Activated naive CD8-positive, alpha-beta T cell treated with anti-CD3 and anti-CD28 coated beads, Interleukin-2, amount 50 U/mL, for 16 hours (primary cell): ENCODE measurements at places on chromosomes 5 and 9.

- no peak for DNase-seq
Measured at GRCh38 chr5:10036136-10036815, 213.4 kb downstream of the ATPSCKMT start.

DNA sequence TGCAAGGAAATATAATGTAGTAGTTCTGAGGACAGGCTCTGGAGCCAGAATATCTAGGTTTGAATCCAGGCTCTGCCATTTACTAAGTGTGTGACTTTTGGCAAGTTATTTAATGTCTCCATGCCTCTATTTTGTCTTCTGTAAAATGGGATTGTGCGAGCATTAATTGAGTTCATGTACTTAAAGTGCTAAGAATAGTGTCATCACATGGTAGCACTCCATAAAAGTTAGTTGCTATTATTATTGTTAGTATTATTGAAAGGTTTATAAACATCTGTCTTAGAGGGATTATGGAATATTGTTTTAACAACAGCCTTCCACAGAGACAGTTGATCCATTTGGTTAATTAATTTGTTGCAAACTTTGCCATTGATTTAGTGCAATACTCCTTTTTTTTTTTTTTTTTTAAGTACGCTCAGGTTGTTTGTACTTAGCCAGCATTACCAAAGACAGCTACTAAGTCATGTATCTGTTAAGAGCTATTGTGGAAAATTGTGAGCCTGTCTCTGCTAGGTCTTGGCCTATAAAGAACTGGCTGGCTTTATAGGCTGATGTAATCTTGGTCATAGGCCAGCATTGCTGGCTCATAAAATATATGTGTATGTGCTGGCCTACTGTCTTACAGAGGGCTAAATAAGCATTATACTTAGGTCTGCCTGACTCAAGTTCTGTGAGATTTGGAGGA lies 174.7 kb downstream of the WDR70 start:
- no peak for DNase-seq

DNA sequence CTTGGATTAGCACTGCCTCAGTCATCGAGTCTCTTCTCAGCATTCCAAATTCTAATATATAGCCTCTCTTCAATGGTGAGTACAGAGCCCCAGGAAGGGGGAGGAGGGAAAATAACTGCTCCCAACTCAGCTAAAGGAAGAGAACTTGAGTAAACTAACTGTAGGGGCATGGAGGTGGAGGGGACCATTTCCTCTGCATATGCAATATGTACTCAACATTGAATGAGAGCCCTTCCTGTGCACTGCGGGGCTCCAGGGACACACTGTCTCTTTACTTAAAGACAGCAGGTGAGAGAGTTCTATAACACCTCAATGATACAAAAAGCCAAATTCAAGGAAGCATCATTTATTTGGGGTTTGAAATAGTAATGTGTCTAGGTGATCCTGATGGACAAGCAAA lies 75.1 kb downstream of the GNAQ start:
- DNase-seq: no peak

DNA sequence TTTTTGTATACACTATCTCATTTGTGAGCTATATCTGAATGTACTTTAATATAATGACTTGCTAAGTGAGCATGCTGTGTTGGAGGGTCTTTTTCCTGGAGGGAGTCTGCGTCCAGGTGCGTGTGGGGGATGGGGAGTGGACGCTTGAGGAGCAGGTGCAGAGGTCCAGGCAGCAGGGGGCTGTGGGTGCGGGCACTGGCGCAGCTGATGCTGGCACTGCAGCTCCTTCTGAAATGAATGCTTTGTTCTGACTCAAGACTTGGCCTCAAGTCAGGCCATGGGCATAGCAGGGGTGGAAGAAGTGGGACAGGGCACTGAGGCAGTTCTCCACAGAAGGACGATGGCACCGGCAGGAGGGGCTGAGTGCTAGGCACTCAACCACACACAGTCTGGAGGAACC lies 165.7 kb upstream of the IRX1 start:
- DNase-seq: no peak

DNA sequence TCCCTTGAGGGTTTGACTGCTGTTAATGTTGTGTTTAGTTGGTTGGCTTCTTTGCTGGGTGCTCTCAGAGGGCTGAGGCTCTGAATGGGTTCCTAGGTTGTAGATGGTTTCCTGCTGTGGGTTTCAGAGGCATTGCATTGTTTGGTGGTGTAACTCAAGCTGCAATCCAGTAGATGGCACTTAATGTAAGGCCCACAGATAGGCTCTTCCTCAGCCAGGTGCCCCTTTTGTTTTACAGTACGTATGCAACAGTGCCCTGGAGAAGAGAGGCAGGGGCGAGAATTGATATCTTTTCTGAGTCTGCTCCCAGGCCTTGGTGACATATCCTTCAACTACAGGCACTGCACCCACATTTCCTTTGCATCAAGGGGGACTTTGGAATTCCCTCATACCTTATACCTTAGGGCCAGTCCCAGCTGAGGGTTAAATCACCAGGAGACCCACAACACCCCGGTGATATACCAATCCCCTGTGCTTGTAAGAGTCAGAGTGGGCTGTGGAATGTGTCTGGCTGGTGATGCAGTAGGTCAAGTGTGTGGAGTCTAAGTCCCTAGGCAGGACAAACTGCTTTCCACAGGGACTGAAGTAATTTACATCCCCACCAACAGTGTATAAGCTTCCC lies 7.0 kb upstream of the UGT3A2 start:
- no peak for DNase-seq

DNA sequence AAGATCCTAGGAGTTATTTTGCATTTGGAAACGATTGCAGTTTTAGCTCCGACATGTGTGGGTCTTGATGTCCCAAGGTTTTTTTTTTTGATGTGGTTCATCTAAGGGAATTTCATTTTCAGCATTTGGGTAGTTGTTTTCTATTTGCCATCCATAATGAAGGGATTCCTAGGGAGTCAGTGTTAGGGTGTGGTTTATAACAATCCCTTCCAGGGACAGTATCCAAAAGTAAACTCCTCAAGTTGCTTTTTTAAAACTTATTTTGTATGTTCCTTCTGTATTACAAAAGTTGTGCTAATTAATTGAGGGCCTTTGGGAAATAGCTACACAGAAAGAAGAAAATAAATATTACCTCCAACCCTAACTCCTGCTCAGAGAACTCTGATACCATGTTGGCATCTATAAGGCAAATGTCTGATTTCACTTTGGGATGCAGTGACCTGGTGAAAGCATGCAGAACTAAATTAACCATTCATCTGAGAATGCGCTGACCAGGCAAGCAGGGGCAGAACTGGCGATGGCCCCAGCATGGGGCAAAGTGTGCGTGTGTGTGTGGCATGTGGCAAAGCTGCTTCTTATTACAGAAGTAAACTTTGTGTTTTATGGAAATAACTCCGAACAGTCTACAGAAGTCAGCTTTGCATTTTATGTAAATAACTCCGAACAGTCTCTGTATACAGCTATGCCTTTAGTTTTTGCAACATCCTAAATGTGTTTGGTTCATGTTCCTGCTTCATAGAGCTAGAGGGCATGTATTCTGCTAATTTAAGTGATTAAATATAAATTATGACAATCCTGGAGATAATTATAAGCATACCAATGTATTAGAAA lies 237.2 kb downstream of the TRPM3 start:
- DNase-seq: no peak

GRCh38 chr5:178630475-178630930 lies 3.7 kb upstream of the CLK4 start:
- no peak for DNase-seq

DNA sequence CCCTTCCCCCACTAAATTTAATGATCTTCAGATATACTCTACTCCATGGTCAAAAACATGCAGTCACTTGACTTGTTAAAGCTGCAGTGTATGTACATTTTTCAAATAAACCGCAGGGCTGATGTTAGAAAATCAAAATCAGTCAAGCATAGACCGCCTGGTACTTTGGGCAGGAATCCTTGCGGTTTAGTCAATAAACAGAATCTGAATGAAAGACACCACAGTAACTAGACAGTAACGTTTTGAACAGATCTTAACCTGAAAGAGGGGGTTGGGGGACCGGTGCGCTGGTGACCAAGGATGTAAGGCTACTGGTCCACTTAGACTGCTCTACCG lies 188.8 kb downstream of the BNC2 start:
- DNase-seq: no peak

- DNase-seq: no peak
Measured at GRCh38 chr5:125006011-125006685, 259.7 kb upstream of the ZNF608 start.

DNA sequence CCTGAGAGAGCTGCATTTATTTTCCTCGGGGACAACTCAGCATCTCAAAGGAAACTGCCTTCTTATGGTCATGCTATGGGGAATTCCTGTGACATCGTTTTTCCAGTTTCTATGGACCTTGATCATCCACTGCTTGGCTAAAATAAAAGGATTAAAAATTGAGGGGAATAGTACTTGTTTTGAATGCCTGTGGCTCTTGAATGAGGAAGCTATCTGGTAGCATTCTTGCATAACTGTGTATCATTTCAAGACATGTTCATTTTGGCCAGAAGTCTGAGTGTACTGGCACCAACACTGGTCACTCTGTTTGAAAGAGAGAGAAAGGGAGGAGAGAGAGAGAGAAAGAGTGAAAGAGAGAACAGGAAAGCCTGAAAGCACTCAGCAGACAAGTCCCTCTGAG lies 116.7 kb downstream of the DOCK2 start:
- no peak for DNase-seq

- DNase-seq: no peak
Measured at GRCh38 chr5:1484730-1485578, 38.8 kb downstream of the LPCAT1 start.

DNA sequence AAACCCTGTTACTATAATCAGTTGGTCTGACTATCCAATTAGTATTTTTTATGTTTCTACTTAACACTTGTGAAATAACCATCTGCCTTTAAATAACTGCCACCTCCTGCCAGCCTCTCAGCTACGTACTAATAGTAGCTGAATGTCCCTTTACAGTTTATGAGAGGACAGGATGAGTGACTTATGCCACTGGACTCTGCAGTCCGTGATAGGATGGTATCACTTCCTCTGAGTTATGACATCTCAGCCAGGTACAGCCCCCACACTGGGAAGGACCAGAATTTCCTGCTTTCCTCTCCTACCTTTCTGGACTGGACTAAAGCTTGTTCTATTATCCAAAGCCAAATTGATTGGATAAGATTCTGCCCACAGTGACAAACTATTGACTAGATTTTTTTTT lies 102.9 kb downstream of the ZFAND5 start:
- DNase-seq: no peak

- no peak for DNase-seq
Measured at GRCh38 chr5:168590666-168591065, 11.5 kb upstream of the PANK3 start.

DNA sequence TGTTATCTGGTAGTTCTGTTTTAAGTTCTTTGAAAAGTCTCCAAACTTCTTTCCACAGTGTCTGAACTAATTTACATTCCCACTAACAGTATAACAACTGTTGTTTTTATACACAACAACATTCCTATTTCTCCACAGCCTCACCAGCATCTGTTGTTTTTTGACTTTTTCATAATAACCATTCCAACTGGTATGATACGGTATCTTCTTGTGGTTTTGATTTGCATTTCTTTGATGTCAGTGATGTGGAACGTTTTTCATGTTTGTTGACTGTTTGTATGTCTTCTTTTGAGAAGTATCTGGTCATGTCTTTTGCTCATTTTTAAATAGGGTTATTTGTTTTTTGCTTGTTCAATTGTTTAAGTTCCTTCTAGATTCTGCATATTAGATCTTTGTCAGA lies 12.6 kb upstream of the GRAMD2B start:
- no peak for DNase-seq

DNA sequence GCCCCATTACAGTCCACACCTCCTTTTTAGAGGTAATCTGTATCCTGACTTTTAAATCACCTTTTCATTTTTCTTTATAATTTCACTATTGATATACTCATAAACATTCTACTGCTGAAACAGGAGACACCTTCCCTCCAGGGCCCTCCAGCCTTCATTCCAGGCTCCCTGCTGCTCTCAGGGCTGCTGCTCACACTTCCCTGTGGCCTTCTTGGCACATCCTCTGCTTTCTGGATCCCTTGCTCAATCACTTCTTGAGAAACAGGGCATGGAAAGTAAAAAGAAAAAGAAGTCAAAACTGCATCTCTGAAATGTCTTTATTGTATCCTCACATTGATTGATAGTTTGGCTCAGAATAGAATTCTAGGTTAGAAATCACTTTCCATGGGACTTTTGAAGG lies 19.3 kb upstream of the WNT8A start:
- no peak for DNase-seq

GRCh38 chr5:149062371-149063016 lies 368 bp downstream of the SH3TC2 start:
- no peak for DNase-seq

DNA sequence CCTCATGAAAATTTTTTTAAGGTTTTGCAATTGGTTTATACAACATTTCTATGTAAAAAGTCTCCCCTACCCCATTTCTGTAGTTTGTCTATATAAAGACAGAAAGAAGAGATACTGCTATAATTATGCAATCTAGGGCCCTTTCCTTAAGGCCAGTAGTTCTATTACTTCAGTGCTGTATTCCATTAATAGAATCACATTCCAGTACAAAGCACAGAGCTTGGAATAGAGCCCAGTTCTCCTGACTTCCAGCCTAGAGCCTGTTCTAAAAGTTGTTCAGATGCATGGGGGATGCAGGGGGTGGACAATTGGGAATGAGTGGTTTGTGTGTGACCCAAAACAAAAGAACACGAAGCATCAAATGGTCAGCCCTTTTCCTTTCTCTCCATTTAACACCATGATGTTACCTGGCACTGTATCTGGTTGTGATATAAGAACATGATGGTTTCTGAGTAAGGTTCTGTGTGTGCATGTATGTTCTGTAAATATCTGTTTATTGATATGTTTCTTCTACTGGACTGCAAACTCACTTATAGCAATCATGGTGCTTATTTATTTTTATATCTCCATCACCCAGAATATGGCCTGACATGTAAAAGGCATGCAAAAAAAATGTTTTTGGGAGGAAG lies 8.2 kb upstream of the GRAMD2B start:
- no peak for DNase-seq

- no peak for DNase-seq
Measured at GRCh38 chr9:29928072-29928471, 2354.8 kb upstream of the C9orf72 start.

- DNase-seq: no peak
Measured at GRCh38 chr5:149936044-149936699, 8.4 kb downstream of the PDE6A start.

- no peak for DNase-seq
Measured at GRCh38 chr9:86946201-86947145, 833 bp downstream of the GAS1 start.

DNA sequence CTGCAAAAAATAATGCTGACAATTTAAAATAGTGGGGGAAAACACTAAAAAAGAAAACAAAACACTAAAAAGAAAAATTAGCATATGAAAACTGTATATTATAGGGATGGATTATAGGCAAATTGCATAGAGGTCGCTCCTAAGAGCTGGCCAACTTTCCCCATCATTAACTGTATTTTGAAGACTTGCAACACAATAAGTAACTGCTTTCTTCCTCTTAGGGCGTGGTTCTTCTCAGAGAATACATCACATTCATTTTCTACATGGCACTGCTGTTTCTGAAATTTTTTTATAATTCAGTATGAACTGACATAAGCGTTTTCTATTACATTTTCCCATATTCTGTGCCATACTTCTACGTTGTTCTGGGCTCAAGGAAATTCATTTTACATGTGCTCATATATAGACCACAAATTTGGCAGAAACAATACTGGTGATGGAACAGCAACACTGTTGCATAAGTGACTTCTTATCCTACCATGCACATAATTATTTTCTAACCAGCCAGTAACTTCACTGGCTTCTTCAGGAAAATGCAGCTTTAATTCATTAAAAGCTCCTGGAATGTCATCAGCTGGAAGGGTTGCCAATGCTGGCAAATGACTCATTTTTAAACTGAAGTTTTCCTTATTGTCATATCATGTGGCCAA lies 171.2 kb upstream of the DMAC1 start:
- DNase-seq: no peak
